ENCODE measurements at places on chromosomes 7 and 10. TPM values are rescaled to one million over a fixed set of nuclear protein-coding genes. Genes with fewer than 3 reads are reported as not detected.

GRCh38 chr7:87356448-87356847 lies 11.0 kb downstream of the CROT start:
- H3K27me3 ChIP-seq = no peaks in the 10 kb centered on the region
- H3K4me3 ChIP-seq = no peak overlapping the region
- no peak for DNase-seq
- H3K4me1 ChIP-seq = no peaks in the 10 kb centered on the region

- H3K4me3 ChIP-seq = no peak overlapping the region
- H3K27me3 ChIP-seq = no peaks in the 10 kb centered on the region
- no peak overlapping the region for H3K27ac ChIP-seq
- H3K4me1 ChIP-seq = peaks cover 15% of the 10 kb centered on the region
Measured at GRCh38 chr10:93266858-93267257, 193.2 kb downstream of the CYP26A1 start.

- DNase-seq = no peak
- H3K4me1 ChIP-seq = no peaks in the 10 kb centered on the region
- no peaks in the 10 kb centered on the region for H3K36me3 ChIP-seq
- no peak overlapping the region for H3K4me3 ChIP-seq
- H3K27me3 ChIP-seq = no peaks in the 10 kb centered on the region
Measured at GRCh38 chr7:85829817-85830432, 643.1 kb upstream of the SEMA3D start.

- peak overlapping the region; percentile 77 for H3K4me3 ChIP-seq
- H3K36me3 ChIP-seq = peaks cover 13% of the 10 kb centered on the region
- H3K27me3 ChIP-seq = no peaks in the 10 kb centered on the region
- H3K27ac ChIP-seq = peak overlapping the region; percentile 94
- no peak for DNase-seq
- H3K4me1 ChIP-seq = peaks cover 74% of the 10 kb centered on the region
Measured at GRCh38 chr10:5812283-5813090, 747 bp downstream of the GDI2 start.

- DNase-seq = no peak
- H3K27me3 ChIP-seq = no peaks in the 10 kb centered on the region
- H3K4me3 ChIP-seq = no peak overlapping the region
- H3K36me3 ChIP-seq = no peaks in the 10 kb centered on the region
- H3K4me1 ChIP-seq = no peaks in the 10 kb centered on the region
- no peak overlapping the region for H3K27ac ChIP-seq
Measured at GRCh38 chr7:12612622-12613021, 42.1 kb downstream of the SCIN start.

OR2A14 gene
- total RNA-seq = not detected

BRI3 gene
- 78.8 TPM for total RNA-seq

SPAM1 gene
- total RNA-seq = not detected

FFAR4 gene
- not detected for total RNA-seq

ABCB1 gene
- 21.7 TPM for total RNA-seq

KNDC1 gene
- not detected for total RNA-seq

ZNF117 gene
- 9.0 TPM for total RNA-seq
